H54 (cell line): ENCODE measurements at places on chromosomes 2 and 18.

GRCh38 chr18:74114116-74114515 is 33.5 kb downstream of the FBXO15 start:
- no peak for DNase-seq

- DNase-seq, result no peak
Observed at GRCh38 chr2:120673205-120673550, 62.5 kb upstream of the GLI2 start.

DNA sequence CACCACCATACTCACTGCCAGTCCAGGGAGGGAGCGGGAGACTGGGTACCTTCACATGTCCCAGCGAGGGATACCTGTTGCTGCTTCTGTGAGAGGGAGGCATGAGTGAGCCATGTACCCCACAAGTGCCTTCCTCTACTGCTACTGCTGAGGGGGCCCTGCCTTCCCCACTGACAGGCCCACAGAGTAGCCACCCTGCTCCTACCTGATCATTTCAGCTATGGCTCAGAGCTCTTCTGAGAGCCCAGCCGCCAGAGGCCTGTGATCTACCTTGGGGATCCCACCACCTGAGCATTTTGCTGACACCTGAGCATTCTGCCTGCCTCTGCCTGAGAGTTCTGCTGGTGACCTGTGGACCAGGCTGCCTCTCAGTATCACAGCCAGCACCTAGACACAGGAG is 137.6 kb downstream of the FSIP2 start:
- DNase-seq, result no peak

GRCh38 chr2:177917169-177917568 is 155.4 kb downstream of the PDE11A start:
- DNase-seq, result no peak

DNA sequence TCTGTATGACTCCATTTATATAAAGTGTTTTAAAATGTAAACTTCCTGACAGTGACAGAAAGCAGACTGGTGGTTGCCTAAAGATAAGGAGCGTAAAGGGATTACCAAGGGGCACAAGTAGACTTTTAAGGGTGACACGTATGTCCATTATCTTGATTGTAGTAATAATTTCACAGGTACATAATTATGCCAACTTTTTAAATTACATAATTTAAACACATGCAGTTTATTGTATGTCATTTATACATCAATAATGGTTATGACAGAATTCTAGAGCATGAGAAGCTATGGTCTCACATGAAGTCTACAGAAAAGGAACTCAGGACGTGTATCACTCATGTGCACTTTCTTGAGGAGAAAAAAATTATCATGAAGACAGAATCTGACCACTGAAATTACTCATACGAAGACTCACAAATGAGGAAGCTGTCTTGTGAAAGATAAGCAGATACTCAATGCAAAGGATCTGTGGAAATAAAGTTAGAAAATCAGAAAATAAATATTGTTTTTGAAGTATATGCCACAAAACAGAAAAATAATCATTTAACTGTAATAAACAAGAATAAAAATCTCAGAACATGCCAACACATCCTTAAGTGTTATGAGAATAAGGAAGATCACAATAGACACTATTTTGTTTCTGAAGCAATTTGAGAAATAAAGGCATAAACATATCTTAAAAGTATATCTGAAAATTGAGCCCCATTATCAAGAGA is 84.4 kb downstream of the TMEM131 start:
- no peak for DNase-seq

- DNase-seq, result no peak
Observed at GRCh38 chr18:24413148-24413547, 13.3 kb upstream of the IMPACT start.

GRCh38 chr2:24352664-24353063 is 7.7 kb downstream of the ITSN2 start:
- no peak for DNase-seq

- no peak for DNase-seq
Observed at GRCh38 chr18:79801217-79801616, 3.5 kb downstream of the KCNG2 start.

DNA sequence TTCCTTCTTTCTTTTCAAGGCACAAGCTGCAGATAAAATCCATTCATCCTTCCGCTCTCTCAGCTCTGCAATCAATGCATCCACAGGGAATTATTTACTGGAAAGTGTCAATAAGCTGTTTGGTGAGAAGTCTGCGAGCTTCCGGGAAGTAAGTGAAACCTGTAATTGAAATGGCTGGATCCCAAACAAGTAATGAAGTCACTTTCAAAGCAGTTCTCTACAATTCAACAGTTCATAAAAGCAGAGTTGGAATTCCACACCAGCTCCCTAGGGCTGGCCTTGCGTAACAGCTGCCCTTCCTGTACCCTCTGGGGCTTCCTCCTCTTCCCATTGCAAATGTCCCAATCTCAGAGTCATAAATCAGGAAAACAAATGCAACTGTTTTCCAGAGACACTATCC is 9.6 kb downstream of the SERPINB2 start:
- DNase-seq, result no peak

- no peak for DNase-seq
Observed at GRCh38 chr2:8264981-8265380, 416.9 kb upstream of the ID2 start.

- no peak for DNase-seq
Observed at GRCh38 chr2:138432971-138433370, 68.6 kb upstream of the SPOPL start.
